ENCODE measurements at places on chromosomes 3 and 15. TPM values are rescaled to one million over a fixed set of nuclear protein-coding genes. Genes with fewer than 3 reads are reported as not detected.

- no peak for DNase-seq
Measured at GRCh38 chr15:52097180-52097579, 15.4 kb downstream of the BCL2L10 start.

NUP210 gene
- 36.0 TPM for total RNA-seq

- DNase-seq, result no peak
Measured at GRCh38 chr3:76198086-76198485, 412.7 kb upstream of the ZNF717 start.

- DNase-seq, result no peak
Measured at GRCh38 chr3:16741890-16742289, 136.7 kb upstream of the DAZL start.

- peak; percentile 76 for DNase-seq
Measured at GRCh38 chr3:122793568-122794416, at the start of gene HSPBAP1. Gene HSPBAP1, minus strand, starts transcription at chr3:122793831. Its CDS starts 151 bp downstream, at chr3:122793680.

PLA1A gene
- total RNA-seq, result 17.7 TPM

- DNase-seq, result no peak
Measured at GRCh38 chr15:70566047-70566835, 197.1 kb downstream of the UACA start.

DNA sequence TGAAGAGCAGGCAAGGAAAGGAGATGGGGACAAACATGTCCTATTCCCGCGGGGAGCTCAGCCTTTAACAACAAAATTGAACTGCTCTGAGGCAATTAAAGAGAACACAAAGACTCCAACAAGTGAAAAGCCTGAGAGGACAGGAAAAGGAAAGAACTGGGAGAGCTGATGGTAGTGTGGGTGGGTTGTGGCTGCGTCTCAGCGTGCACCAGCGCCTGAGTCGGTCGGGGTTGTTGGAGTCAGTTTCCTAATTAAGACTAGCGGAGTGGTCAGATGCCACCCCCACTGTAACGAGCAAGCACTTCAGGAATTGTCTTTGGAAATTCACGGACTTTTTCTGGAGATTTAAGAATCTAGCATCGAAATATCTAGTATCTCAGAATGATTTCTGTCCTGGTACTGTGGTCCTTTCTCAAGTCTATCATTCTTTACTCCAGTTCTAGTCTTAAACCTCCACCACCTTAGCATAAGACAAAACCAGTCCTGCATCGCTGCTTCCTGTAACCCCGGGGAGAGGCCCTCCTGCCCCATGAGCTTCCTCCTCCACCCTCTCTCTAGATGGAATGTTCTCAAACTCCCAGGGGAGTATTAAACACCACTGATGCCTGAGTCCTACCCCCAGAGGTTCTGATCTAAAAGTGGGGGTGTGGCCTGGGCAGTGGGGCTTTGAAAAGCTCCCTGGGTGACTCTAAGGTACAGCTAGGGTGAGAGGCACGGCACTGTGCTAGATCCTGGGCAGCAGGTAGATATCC, 104.0 kb downstream of the CYP19A1 start:
- no peak for DNase-seq

ARGFX gene
- not detected for total RNA-seq

DNA sequence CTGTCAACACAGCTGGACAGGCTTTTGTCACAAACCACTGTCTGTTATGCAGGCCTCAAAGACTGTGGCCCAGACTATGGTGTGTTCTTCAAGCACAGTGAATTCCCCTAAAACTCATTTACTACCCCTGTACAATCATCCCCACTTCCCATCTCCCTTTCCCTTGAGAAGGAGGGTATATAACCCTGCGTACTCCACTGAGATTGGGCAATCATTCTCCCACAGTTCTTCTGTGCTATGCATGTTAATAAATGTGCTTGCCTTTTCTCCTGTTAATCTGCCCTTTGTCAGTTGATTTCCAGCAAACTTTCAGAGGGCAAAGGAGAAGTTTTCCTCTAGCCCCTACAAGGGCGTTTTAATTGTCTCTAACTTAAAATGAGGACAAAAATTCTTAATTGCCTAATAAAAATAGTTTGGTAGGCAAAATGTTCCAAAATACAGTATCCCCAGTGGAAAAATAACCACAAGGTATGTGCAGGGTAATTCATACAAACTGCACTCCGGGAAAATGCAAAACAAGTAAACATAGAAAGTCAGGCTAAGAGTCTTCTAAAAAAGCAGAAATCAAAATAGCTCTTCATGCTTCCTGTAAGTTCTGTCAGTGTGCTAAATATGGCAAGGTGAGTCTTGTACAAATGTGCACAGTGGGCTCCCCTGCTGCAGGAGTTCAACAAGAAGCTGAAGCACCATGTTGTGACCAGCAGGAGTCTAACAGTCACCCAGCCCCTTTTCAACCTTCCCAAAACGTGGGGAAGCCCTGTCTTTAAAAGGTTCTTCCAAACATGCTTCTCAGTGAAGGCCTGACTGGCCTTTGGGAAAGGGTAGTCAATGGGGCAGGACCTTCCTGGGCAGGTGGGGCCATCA, 10.2 kb downstream of the ATP10A start:
- no peak for DNase-seq

ANKRD34C gene
- total RNA-seq, result not detected

- peak; percentile 44 for DNase-seq
Measured at GRCh38 chr15:41648097-41648496, 12.1 kb upstream of the MGA start.

- no peak for DNase-seq
Measured at GRCh38 chr3:39779511-39780230, 29.7 kb upstream of the MYRIP start.

GRCh38 chr3:55854494-55854893, 367.4 kb upstream of the WNT5A start:
- no peak for DNase-seq

PIK3CA gene
- 19.4 TPM for total RNA-seq

GRCh38 chr3:10352146-10352911, 31.4 kb upstream of the SEC13 start:
- peak; percentile 78 for DNase-seq

DNA sequence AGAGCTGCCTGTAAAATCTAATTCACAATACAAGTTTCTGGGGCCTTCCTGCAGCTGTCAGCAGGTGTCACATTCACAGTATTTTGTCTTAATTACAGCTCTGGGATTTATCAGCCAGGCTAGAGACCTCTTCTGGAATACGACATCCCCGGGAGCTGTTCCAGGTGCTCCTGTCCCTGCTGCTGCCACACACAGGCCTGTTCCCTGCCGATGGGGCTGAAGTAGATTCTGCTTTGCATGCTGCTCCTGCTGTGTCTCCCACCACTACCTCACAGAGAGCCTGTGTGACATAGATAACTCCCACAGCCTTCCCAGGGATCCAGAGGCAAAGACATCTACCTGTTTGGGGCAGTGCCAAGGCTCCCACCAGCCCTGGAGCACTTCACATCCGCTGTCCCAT, 20.4 kb downstream of the COLQ start:
- no peak for DNase-seq

GRCh38 chr15:85741662-85742061, 53.1 kb downstream of the KLHL25 start:
- no peak for DNase-seq

DNA sequence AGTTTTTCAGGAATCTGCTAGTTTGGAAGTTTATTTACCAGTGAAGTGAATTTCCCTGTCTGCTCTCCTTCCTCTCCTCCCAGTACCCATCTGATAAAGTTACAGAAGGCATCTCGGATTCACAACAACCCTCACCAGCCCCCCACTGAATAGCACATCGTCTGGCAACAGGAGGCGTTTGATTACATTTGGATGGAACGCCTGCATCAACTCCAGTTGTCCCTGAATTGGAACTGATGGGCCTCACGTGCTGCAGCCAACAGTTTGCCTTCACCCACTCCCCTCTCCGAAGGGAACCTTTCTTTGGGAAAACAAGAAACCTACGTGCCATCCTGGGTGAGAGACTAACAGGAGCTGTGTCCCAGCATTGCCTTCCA, 59.5 kb upstream of the BCL6 start:
- no peak for DNase-seq

GRCh38 chr3:62876064-62876463, 848 bp upstream of the CADPS start:
- DNase-seq, result peak; percentile 21

DNA sequence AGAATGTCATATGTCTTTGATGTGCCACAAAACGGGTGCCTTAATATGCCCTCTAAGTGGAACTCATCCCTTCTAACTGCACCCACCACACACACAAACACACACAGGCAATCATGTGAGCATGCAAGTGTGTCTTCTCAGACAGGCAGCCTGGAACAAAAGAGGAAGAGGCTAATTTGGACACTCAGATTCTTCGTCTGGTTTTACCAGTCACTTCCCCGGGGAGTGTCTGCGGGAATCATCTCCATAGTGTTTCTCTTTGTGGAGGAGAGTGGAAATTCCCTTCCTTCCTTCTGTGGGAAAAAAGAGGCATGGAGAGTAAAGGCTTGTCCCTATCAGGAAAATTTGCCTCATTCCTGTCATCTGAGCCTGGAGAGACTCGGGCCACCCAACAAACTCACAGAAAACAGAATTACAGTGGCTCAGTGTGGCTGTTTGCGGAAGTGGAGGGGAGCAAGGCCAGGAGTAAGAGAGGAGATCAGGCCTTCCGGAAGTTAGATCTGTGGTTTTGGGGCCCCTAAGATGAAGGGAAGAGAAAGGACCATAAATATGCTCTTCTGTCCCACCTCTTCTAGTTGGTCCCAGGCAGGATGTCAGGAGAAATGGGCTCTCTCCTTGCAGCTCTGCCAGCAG, 212.6 kb upstream of the SEMA6D start:
- DNase-seq, result no peak

CD276 gene
- total RNA-seq, result 198 TPM

DNA sequence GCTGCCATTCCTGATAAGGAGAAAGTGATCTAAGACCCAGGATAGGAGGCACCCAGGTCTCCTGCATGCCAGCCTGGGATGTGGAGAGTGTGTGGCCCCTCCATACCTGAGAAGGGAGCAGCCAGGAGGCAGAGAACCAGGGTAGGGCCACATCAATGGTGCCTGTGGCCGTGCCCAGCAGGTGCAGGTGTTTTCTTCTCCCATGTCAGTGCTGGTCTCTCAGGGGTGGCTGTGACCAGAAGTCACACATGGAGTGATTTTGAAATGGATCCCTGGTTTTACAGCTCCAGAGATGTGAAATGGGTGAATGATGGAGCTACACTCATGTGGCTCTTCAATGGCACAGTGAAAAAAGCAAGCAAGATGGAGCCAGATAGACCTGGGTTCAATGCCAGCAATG, 3.3 kb upstream of the ISL2 start:
- DNase-seq, result no peak

CHL1 gene
- total RNA-seq, result 2.0 TPM

- DNase-seq, result no peak
Measured at GRCh38 chr3:68287101-68287500, 632.7 kb upstream of the SUCLG2 start.

DNA sequence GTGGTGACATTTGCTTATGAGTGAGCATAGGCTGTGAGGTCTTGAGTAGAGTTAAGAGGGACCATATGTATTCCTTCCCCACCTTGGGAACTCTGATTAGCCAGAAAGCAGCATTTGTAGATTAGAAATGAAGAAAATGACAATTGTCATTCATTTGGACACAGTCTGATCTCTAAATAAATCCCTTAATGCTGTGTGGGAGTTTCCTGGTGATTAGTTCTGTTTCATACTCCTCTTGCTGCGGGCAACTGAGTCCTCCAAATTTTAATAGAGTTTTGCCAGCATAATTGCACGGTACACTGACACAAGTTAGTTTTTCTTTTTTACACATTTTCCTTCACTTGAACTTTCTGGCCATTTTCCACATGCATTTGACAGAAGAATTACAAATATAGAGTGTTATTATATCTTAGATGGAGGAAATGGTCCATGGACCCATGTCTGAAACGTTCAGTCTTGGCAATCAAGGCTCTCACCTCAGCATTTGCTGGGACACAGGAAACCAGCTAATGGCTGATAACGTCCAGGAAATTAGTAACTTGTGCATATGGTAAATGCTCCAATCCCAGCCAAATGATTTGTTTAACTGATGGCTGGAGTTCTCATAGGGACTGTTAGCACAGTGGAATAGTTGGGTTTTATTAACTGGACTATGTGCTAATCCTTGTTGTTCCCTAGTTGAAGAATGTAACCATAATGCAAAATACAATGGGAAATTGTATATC, 321.2 kb downstream of the RBMS3 start:
- DNase-seq, result no peak

DNA sequence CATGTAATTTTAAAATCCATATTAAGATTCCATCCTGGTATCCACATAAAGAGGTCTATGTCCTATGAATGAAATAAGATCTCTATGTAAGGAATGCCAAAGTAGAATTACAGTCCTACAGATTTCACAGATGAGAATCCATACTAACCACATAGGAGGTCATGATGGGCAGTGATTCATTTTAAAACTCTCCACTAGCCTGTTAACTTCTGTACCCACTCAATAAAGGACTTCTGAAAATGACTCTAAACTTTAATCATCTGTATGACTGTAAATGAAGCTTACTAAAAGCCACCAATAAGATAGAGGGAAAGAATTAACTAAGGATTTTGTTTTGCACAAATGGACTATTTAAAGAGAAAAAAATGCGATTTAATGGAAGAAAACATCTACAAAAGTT, 28.7 kb downstream of the MORC1 start:
- no peak for DNase-seq

GRK7 gene
- total RNA-seq, result not detected

DNA sequence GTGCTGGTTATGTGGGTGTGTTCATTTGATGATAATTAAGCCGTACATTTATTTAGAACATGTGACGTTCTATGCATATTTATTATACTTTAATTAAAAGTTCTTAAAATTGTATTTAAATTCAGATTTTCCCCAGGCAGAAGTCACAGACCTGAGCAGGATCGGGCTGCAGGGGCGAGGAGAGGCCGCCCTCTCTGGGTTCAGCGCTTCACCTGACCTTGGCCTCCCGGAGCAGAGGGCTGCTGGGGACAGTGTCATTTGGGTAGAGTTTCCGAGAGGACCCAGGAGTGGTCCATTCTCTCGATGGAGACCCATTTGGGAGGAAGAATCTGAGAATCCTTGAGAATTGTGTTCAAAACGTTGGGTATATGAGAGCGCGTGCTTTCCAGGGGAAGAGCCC, 12.0 kb upstream of the TOPBP1 start:
- DNase-seq, result no peak

GRCh38 chr3:183270344-183270743, 17.3 kb downstream of the B3GNT5 start:
- no peak for DNase-seq

EOGT gene
- 15.0 TPM for total RNA-seq

GRCh38 chr3:166123576-166123975, 286.4 kb upstream of the BCHE start:
- no peak for DNase-seq

GRCh38 chr3:61789861-61790260, 228.5 kb downstream of the PTPRG start:
- DNase-seq, result peak; percentile 37

DNA sequence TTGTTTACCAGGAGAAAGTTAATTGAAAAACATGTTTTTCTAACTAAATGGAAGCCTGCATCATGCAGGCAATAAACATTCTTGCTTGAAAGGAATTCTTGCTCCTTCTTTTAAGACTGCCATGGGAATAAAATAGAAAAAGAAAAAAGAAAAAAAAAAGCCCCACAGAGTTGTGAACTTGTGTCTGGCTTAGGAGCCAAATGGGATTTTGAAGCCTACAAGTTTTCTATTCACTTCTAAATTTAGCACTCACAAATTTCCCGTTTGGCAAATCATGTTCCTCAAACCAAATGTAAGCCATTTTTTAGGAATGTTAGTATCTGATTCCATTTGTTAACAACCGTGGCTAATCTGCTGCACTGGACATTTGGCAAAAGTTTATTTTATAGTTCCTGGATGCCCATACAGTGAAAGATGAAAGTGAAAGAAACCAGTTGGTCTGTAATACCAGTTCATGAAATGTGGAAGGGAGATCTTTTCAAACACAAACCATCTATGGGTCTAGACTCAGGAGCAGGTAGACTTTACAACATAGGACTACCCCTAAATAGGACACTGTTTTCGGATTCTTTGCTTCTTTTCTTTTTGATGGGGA, 133.8 kb upstream of the GMNC start:
- DNase-seq, result no peak

LMAN1L gene
- not detected for total RNA-seq
